ENCODE measurements at places on chromosomes 1 and 21.
A peak's percentile ranks its signal among the peaks of the same experiment; 100 is the strongest.

DNA sequence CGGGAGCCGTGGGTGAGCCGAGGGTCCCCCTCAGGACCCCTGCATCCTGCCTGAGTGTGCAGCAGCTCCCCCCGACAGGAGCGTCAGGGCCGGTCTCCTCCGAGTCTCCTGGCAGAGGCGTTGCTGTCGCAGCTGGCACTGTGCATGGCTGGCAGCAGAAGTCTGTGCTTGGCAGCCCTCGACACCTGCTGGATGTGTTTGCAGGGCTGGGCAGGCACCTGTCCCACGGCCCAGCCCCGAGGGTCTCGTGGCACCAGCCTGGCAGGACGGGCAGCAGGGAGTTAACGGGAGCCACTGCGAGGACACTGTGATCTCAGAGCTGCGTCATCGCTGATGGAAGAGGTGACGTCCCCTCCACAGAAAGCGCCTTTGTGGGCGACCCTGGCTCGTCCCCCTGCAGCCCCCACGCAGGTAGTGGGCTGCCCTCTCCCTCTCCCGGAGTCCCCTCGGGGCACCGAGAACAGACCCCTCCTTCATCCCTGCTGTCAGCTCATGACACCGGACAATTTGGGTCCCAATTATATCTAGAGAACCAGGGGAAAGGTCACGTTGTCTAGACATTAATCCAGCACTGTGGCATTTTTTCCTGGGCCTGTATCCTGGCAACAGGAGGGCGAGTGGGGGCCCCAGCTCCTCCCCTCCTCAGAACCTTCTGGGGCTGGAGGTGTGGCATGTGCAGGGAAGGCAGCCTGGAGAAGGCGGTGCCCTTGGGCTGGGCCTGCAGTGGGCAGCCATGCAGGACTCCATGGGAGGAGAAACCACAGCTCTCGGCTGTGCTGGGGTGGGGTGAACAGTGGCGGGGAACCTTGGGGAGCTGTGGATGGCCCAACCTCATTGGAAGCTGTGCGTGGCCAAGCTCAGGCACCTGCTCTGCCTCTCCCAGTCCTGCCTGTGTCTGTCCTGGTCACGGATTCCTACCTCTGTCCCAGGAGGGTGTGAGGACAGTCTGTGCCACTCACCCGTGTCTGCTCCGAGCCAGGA lies 15.4 kb downstream of the COL18A1 start:
- no peak for DNase-seq

DNA sequence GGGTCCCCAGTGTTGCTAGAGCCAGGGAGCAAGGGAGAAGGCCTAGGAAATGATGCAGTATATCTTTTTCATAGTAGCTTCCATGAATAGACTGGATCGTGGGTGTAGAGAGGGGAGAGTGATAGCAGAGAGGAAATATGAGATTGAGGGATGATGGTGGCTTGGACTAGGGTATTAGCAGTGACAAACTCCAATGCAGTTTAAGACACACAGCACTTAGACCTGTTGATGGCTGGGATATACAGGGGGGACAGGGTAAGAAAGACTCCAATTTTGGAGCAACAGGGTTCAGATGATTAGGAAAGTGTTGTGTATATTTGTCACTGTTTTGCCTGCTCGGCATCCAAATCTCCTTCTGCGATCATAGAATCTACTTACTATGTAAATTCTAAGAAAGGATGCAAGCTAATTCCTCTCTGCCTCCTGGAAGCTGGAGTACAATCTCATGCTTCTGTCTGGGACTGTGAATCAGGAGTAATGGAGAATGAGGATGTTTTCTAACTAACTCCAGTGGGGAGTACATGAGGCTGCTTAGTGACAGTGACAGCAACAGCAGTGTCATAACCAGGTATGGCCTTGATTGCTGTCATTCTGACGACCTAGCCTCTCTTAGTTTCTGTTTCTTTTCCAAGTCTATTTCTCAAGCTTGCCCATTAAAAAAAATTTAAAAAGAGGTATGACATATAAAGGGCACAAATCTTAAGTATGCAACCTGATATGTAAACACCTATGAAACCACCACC lies 47.5 kb downstream of the SYDE2 start:
- DNase-seq: no peak

- peak; percentile 7 for DNase-seq
Measured at GRCh38 chr21:35102488-35103371, 53.6 kb upstream of the RUNX1 start.

DNA sequence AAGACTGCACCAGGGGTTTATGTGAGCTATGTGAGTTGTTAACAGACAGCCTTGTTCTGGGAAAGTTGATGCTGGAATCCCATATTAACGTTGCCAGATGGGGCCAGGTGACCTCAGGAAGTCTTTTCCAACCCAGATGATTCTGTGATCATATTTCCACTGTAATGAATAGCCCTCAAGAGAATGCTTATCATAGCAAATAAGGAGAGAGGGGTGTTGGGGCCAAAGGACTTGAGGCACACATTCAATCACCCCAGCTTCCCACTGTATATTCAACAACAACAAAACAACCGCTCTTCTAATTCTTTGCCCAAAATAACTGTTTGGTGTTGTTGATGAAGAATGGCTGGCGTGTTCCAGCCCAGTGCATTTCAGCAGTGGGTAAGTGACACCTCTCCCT lies 14.1 kb downstream of the ZNF697 start:
- DNase-seq: no peak

- DNase-seq: no peak
Measured at GRCh38 chr1:200226268-200226968, 183.4 kb downstream of the ZNF281 start.

DNA sequence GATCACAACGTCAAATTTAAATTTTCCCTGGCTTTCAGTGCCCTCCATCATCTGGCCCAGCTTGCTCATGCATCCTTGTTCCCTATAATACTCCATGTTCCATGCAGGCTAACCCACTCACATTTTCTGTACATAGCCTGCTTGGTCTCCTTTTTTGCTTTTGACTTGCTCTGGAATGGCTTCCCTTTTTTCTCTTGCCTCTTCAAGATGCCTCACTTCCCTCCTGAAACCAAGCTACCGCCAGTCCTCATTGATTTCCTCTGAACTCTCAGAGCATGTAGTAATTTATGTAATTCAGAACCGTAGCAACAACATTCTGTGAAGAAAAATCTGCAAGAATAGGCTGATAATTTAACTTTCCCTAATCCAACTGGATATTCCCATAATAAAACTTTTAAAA lies 10.3 kb downstream of the CAP1 start:
- DNase-seq: no peak

DNA sequence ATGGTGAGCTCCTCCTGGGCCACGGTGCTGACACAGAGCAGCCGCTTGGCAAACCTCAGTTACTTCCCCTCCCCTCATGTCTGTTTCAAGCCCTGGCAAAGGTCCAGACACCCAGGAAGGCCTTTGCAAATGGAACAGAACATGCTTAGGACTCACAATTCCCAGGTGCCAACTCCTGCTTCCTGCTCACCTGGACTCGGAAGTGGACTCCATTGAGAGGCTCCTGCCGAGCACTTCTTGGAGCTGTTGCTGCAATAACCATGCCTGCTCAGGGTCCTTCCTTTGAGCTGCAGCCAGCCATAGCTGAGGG lies 10.7 kb downstream of the DCST2 start:
- DNase-seq: peak; percentile 13

All from NCI-H146 (cell line).